ENCODE measurements at places on chromosomes 5 and 9.

DNA sequence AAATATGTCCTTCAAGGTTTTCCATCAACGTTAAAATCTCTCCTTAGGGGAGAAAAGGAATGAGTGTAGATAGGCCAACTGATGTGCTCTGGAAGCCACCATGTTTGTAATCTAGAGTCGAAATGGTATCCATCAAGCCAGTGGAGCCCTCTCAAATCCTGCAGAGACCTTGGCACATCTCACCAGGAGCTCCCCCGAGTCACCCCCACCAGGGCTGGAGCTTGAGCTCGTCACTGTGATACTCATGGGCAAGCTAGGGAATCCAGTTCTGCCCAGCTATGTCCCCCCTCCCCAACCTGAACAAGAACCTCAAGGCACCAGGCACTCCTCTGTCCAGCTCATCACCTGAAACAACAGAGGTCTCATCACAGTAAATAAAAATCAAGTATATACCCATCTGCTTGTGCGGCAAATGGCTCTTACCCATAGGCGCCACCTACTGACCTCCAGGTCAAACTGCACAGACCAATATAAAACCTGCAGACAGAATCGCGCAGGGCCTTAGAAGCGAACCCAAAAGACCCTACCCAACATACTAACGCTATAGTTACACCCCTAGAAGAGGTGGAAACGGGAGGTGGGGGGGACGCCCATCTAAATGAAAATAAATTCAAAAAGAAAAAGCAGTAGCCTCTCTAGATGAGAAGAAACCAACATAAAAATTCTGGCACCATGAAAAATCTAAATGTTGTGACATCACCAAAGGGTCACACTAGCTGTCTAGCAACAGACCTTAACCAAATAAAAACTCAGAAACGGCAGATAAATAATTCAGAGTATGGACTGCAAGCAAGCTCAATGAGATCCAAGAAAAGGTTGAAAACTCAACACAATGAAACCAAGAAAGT is 75.0 kb downstream of the TTC39B start:
- no peak for DNase-seq

DNA sequence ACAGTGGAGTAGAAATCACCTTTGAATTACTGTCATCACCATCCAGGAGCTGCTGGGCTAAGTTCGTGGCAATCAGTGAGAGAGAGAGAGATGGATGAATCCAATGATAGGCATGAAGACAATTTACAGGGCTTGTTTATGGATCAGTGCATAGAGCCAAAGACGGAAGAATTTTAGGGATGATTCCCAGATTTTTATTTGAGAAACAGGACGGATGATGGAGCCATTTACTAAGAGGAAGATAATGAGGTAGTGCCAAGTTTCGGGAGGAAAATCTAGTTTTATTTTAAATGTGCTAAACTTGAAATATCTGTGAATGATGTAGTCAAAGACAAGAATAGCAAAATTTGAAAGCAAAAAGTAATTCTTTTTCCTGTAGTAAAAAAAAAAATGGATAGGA is 394.2 kb upstream of the PAPPA start:
- no peak for DNase-seq

GRCh38 chr5:130496215-130496614 is 592.0 kb downstream of the CHSY3 start:
- no peak for DNase-seq

- DNase-seq: no peak
Observed at GRCh38 chr5:89299998-89300397, 417.0 kb upstream of the MEF2C start.

DNA sequence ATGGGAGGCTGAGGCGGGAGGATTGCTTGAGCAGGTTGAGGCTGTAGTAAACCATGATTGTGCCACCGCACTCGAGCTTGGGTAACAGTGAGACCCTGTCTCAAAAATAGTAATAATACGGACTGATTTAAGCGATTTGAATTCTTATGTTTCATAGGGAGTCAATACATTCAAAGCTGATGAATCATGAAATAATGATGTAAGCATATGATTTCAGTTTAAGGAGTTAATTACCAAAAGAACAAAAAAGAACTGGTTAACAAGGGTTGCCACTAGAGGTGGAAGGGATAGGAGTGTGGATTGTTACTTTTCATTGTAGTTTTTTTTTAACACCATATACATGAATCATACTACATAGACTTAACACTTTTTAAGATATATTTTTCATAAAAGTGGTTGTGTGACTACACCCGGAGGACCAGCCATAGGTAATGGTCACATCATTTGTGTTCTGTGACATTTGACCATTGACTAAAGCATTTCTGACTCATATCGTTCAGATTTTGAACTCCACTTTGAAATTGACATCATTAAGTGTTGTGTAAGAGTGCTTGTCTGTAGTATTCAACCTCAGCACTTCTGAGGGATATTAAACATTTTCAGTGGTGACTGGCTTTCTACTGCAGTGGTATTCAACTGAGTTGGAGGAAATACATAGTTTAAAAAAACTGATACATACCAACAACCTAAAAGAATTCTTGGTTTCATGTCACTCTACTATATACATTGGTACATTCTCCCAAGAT is 7.0 kb downstream of the TRMT10B start:
- no peak for DNase-seq

- no peak for DNase-seq
Observed at GRCh38 chr9:4413856-4414255, 76.4 kb upstream of the SLC1A1 start.

- no peak for DNase-seq
Observed at GRCh38 chr5:117380316-117380715, 805.7 kb upstream of the SEMA6A start.

DNA sequence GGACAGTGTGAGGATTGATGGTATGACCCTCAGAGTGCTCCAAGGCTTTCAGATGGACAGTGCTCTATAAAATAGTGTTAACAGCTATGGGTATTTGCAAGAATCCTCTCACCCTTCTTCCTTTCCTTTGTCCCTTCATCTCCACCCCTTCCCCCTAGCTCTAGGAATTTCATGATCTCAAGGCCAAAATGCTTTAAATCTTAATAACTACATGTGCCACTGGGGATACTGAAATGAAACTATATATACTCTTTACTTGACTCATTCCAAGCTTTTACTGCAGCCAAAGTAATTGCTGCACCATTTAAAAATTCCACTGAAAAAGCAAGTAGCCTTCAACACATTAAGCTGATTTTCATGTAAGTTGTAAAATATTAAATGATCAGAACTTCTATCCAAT is 361.6 kb upstream of the SLC30A5 start:
- no peak for DNase-seq

- no peak for DNase-seq
Observed at GRCh38 chr5:77864997-77865396, 88.9 kb upstream of the TBCA start.
